ENCODE measurements at places on chromosomes 16 and 17.

GRCh38 chr17:17321356-17322025 is 18.3 kb downstream of the NT5M start:
- no peak for DNase-seq

GRCh38 chr16:65294708-65295107 is 172.8 kb upstream of the CDH11 start:
- DNase-seq, result no peak

- DNase-seq, result no peak
Observed at GRCh38 chr16:31877876-31878642, 4.5 kb downstream of the ZNF267 start.

DNA sequence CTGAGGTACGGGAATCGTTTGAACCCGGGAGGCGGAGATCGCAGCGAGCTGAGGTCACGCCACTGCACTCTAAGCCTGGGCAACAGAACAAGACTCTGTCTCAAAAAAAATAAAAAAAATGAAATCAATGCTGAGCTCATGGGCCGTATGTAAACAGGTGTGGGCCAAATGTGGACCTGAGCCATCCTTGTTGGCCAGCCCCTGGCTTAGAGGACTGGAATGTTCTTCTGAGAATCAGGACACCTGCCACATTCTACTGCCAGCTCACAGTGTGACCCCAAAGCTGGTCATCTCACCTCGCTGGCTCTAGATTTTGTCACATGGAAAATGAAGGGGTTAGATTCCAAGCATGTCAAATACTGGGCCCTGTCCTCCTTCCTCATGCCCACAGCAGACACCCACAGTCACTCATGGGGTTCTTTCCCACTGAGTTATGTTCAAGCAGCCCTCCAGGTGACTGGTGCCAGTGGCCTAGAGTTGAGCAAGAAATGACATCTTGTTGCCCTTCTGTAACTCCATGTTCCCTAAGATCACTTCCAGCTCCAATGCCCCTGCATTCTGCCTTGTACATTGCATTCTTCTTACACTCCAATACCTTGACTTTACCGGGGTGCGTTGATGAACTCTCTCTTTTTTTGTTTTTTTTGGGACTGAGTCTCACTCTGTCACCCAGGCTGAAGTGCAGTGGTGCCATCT is 110.6 kb downstream of the ABCC1 start:
- DNase-seq, result no peak

Data from CD4-positive, alpha-beta memory T cell (primary cell).